ENCODE measurements at places on chromosomes 6 and 20. TPM values are rescaled to one million over a fixed set of nuclear protein-coding genes. Genes with fewer than 3 reads are reported as not detected.

Gene BNIP5
- total RNA-seq, result not detected

Gene SLC17A1
- not detected for total RNA-seq

- peak overlapping the region; percentile 27 for H3K4me3 ChIP-seq
- no peaks in the 10 kb centered on the region for H3K36me3 ChIP-seq
- H3K27me3 ChIP-seq, result peaks cover 4% of the 10 kb centered on the region
- no peak overlapping the region for H3K27ac ChIP-seq
- peaks cover 22% of the 10 kb centered on the region for H3K4me1 ChIP-seq
- peak; percentile 19 for DNase-seq
Observed at GRCh38 chr6:56314683-56315523, 67.5 kb upstream of the COL21A1 start.

DNA sequence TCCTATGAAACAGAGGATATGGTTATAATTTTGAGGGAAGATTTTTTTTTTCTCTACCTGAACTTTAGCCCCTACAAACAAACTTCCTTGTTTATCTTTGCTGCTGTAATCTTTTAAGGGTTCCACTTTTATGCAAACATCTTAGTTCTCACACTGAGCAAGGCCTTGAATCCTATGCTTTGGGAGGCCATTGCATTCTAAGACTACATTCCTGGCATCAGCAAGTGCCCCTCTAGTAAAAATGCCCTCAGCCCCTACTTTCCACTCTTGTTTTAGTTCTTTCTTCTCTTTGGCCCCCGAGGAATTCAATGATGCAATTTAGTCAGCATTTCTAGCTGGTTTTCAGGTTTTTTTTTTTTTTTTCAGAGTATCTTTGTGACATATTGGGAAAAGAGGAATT, 8.1 kb upstream of the AHI1 start:
- H3K4me1 ChIP-seq, result peaks cover 29% of the 10 kb centered on the region
- H3K27ac ChIP-seq, result no peak overlapping the region
- no peak overlapping the region for H3K4me3 ChIP-seq
- no peaks in the 10 kb centered on the region for H3K27me3 ChIP-seq
- DNase-seq, result no peak

DNA sequence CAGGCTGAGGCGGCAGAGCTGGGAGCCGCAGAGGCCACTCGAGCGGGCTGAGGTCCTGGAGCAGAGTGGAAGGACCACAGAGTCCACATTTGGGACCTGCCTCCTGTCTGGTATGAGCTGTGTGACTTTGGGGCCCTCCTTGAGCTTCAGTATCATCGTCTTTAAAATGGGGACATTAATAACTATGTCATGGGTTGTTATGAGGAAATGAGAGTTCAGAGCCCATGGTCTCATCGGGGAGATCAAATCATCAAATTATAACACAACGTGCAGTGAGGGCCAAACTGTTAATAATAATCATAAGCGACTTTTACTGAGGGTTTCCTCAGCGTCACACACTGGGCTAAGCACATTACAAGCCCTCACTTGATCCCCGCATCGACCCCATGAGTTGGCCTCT, 49.9 kb upstream of the CCDC167 start:
- H3K4me3 ChIP-seq, result no peak overlapping the region
- peaks cover 16% of the 10 kb centered on the region for H3K27me3 ChIP-seq
- no peak for DNase-seq
- H3K4me1 ChIP-seq, result peaks cover 34% of the 10 kb centered on the region
- no peak overlapping the region for H3K27ac ChIP-seq

DNA sequence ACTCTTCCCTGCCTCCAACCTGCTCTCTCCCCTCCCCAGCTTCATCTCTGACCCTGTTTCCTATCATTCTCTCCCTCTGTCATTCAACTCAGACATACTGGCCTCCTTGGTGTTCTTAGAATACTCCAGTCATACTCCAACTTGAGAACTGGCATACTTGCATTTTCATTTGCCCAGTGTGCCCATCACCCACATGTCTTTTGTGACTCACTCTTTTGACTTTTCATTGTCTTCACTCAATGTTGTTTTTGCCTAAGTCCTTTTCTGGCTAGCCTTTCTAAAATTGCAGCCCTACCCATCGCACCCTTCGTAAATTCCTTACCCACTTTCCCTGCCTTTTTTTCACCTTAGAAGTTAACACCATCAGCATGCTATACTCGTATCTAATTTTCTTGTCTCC, 77.0 kb upstream of the CD2AP start:
- H3K27me3 ChIP-seq, result no peaks in the 10 kb centered on the region
- no peak overlapping the region for H3K4me3 ChIP-seq
- no peaks in the 10 kb centered on the region for H3K4me1 ChIP-seq
- no peak overlapping the region for H3K27ac ChIP-seq
- no peak for DNase-seq

GRCh38 chr20:57006411-57007170, 259.9 kb downstream of the BMP7 start:
- peaks cover 13% of the 10 kb centered on the region for H3K4me1 ChIP-seq
- no peaks in the 10 kb centered on the region for H3K36me3 ChIP-seq
- DNase-seq, result no peak
- no peak overlapping the region for H3K4me3 ChIP-seq
- peaks cover 31% of the 10 kb centered on the region for H3K27me3 ChIP-seq

DNA sequence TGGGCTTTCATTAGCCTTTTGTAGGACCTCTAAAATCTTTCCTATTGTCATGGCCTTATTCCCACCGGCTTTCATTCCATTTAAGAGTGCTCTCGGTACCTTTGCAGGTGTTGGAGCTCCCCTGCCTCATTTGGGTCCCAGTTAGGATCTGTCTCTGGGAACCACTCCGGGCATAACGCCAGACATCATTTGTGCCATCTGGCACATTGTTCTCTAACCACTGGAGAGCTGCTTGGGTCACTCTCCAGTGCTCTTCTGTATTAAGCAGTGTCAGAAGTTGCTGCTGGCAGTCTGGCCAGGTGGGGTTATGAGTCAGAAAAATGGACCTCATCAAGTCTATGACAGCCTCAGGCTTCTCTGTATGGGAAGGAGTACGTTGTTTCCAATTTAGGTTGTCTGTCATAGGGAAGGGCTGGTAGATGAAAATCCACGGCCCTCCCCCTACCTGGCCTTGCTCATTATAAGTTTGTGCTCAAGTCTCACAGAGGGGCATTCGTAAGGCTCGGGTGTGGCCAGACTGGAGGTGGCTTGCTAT, 62.9 kb upstream of the MOCS1 start:
- peaks cover 8% of the 10 kb centered on the region for H3K36me3 ChIP-seq
- no peaks in the 10 kb centered on the region for H3K27me3 ChIP-seq
- no peak overlapping the region for H3K4me3 ChIP-seq
- DNase-seq, result no peak

Gene DLK2
- 2.1 TPM for total RNA-seq

DNA sequence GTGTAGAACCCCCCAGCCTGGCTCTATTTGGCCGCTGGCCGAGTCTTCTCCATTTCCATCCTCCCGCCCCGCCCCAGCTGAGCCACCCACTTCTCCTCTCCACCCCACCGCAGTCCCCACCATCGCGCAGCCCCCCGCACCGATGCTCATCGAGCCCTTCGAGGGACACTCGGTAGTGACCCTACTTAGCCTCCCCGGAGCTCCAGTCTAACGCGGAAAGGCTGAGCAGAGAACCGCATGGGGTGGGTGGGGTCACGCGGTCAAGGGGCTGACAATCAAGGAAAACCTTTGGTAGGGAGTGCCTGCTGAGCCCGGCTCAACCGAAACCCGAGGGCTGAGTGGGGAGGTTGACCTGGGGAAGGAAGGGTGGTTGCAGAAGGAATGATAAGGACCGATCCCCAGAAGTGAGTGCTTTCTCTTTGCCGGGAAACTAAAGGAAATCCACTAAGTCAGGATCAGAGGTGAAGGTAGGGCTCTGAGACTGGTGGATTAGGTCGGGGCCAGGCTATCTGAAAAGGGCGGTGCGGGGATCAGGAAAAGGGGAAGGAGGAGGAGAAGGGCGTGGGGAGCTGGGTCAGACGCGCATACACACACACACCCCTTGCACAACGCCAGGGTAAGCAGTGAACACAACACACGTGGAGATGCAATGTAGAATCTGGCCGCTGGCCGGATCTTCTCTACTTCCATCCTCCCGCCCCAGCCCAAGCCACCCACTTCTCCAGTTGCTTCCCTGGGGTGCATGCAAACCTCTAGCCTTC, 49.8 kb downstream of the CPXM1 start:
- no peak overlapping the region for H3K27ac ChIP-seq
- DNase-seq, result peak; percentile 30
- peaks cover 49% of the 10 kb centered on the region for H3K27me3 ChIP-seq

All from HFFc6 (cell line).